ENCODE measurements at places on chromosomes 4 and X.

- DNase-seq: no peak
Measured at GRCh38 chr4:48197643-48198237, 63.7 kb upstream of the TXK start.

- no peak for DNase-seq
Measured at GRCh38 chr4:8435656-8436121, 4.8 kb downstream of the ACOX3 start.

- DNase-seq: peak; percentile 89
Measured at GRCh38 chrX:123803331-123803983, 56.4 kb upstream of the XIAP start.

DNA sequence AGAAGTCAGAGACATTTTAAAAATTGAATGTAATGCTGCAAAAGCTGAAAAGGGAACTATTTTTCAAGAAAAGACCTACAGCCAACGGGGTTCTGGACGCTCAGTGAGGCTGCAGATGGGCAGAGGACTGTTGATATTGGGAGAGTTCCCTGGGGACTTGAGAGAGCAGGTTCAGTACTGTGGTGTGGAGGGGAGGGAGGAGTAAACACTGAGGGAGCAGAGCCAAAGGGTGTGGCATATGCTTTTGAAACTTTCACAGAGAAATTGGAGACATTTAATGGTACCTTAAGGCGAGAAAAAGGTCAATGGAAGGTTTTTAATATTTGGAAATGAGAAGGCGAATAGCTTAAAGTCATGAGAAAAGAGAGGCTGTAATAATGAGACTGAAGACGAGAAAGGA is 62.2 kb upstream of the GPM6A start:
- DNase-seq: no peak

GRCh38 chr4:77797239-77797638 is 21.9 kb downstream of the CNOT6L start:
- DNase-seq: no peak

DNA sequence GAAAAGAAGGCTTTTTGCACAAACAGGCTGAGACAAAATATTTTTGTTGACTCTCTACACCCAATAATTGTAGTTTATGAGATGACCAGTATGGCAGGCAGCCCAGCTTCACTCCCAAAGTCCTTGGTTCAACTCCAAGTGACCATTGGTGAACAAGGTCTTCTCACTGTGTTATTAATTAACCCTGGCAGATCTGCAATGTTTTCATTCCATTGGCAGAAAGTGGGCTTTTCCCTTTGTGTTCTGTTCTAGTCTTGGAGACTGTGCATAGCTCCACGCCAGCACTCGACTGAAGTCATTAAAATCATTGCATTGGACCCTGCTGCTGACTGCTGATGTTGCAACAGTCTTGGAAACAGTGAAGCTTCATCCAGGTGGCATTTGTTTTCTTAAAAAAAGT is 277.3 kb upstream of the HAND2 start:
- no peak for DNase-seq

DNA sequence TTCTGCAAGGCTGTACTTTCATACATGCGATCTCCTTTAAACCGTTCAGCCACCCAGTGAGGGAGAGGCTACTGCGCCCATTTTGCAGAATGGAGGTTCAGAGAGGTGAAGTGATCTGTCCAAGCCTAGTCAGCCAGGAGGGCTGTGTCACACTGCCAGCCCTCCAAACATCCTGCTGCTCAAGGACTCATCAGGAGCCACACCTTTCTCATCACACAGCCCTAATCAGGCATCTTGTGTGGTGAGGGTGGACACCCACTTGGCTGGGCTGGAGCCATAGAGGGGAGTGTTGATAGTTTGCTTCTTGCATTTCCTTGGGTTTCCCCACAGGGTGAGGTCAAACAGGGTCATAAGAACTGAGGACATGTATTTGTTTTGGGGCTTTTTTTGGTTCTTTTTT is 5.4 kb upstream of the CXCR3 start:
- no peak for DNase-seq

DNA sequence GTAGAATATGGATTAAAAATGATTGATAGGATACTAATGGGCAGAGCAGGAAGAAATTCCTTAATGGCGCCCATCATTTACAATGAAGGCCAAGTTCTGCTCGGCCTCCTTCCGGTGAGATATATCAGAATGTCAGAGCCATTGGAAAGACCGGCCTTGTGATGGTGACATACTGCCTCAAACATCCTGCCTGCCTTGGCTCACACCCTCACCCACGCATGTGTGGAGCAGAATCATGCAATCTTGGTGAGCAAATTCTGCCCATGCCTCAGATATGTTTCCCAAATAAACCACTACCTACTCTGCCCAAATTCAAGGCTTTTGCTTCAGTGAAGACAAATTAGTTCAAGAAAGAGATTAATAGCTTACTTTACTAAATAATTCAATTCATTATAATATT is 163.3 kb downstream of the MID1 start:
- DNase-seq: no peak

DNA sequence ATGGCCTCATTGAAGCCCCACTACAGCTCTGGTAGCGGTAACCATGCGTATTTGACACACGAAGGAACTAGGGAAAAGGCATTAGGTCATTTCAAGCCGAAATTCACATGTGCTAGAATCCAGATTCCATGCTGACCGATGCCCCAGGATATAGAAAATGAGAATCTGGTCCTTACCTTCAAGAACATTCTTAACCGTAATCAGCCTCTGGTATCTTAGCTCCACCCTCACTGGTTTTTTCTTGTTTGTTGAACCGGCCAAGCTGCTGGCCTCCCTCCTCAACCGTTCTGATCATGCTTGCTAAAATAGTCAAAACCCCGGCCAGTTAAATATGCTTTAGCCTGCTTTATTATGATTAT is 876 bp downstream of the HPRT1 start:
- DNase-seq: no peak

DNA sequence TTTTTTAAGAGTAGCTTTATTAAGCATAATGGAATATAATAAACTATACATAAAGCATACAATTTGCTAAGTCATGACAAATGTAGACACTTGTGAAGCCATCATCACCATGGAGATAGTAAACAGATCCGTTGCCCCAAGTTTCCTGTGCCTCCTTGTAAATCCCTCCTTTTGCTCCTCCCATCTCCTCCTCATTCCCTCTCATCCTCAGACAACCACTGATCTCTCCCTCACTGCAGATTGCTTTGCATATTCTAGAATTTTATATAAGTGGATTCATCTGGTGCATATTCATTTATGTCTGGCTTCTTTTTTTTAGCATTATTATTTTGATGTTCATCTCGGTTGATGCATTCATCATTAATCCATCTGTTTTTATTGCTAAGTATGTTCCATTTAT is 67.0 kb downstream of the CYTL1 start:
- DNase-seq: no peak

- no peak for DNase-seq
Measured at GRCh38 chr4:108813261-108813660, 50.4 kb upstream of the ETNPPL start.

DNA sequence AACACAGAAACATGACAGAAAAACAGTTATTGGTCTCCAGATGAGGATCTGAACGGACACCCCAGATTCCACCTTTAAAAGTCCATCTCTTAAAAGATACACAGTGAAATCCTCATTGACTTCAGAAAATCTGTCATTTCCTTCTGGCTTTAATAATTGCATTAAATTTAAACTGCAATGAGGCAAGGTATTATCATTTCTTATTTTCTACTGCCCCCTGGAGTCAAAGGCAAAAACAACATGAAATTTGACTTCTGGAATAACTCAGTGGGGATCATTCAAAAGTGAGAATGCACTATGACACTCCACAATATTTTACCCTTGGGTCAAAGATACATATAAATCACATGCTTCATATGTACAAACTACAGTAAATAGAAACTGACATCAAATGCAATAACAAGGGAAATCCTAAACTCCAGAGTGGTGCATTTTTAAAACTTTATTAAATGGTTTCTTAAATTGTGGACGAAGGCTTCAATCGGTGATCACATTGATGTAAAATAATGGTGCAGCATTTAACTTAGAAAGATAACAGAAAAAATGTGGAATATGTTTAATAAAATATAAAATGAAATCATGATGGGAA is 56.4 kb upstream of the SPANXN1 start:
- no peak for DNase-seq

- no peak for DNase-seq
Measured at GRCh38 chr4:55367084-55367722, 21.2 kb downstream of the SRD5A3 start.

- no peak for DNase-seq
Measured at GRCh38 chr4:41142376-41143310, 71.7 kb downstream of the APBB2 start.

DNA sequence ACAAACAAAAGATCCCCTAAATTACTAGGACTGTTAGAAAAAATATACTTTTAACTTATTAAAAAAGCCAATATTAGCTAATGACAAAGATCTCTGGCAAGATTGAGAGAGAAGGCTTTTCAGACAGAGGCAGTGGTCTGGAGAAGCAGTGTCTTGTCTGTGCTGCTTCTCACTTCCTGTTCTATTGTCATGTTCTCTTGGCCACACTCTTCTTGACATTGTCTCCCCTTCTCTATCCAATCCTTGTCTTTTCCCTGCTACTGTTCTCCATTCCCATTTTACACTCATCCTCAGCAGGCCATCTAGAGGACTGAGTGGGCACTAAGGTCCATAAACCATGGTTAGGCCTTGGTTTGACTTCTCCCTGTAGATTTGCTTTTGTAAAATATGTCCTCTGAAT is 14.0 kb upstream of the TAPT1 start:
- DNase-seq: no peak

DNA sequence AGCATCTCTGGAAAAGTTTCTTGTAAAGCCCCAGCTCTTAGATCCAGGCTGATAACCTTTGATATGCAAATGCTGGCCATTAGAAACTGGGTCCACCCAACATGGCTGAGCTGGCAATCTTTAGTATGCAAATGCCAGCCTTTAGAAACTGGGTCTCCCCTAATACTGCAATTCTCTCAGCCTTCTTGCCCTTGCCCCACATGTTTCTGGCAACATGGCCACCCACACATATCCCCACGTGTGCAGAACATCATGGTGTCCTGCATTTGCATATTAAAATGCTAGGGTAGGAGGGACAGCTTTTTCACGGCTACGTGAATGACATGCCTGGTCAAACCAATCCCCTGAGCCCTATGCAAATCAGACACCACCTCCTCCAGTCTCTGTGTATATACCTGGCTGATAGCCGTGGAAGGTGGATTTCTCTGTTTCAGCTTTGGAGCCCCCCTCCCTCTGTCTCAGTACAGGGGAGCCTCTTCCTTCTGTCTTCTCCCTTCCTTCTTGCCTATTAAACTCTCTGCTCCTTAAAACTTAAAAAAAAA is 344.0 kb upstream of the NWD2 start:
- no peak for DNase-seq

GRCh38 chr4:26889356-26889755 is 28.7 kb downstream of the STIM2 start:
- DNase-seq: no peak

GRCh38 chr4:187271848-187272247 is 548.2 kb upstream of the FAT1 start:
- no peak for DNase-seq

DNA sequence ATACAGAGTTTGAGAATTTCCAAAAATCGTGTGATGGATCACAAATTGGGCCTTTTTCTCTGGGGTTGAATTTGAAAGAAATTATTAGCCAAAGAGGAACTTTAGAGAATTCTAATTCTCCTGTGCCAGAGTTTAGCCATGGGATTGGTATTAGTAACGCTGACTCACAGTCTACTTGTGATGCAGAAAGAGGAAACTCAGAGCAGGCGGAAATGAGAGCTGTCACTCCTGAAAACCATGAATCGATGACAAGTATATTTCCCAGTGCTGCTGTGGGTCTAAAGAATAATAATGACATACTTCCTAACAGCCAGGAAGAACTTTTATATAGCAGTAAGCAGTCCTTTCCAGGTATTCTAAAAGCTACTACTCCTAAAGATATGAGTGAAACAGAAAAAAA is 64.9 kb downstream of the N4BP2 start:
- DNase-seq: no peak

- no peak for DNase-seq
Measured at GRCh38 chrX:7435822-7436221, 287.9 kb upstream of the PUDP start.

DNA sequence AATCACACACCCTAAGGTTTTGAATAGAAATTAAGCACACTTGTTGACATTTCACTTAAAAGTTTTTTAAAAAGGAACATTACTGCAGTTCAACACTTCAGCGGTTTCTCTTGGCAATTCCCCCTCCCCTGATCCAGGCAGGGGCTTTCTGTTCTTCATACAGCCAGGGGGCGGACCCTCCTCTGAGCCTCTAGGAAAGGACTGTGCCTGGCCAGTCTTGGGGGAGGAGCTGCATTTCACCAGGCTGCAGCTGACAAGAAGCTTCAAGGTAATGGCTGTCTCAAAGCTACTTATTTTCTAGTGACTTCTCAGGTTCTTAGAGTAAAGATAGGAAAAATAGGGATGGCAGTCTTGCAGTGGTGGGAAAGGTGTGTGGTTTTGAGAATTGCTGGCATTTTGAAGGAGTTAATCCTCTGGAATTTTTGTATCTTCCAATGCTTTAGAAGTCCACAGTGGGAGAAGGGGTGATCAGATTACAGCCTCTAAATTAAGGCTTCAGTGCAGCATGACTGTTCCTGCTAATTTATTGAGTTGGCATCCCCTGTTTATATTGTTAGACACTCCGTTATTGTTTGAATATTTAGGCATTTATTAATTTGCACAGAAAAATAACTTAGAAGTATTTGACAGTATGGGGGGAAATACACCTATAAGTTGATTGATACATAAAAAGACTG is 33.5 kb downstream of the PWWP3B start:
- no peak for DNase-seq

DNA sequence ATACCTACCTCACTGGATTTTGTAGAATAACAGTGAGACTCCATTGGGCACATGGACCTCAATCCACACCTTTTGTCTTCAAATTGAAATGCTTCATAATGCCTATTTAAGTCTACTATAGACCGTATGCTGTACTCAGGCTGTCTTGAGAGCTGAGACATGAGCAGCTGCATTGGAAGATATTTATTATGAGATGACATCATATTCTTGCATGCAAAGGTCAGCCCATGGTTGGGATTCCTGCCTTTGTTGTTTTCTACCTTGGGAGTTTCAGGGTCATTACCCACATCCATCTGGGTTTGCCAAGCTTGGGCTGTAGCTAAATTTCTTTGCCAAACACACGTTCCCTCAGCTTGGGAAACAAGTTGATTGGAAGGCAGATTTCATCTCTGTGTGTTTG is 33.2 kb upstream of the MAMLD1 start:
- no peak for DNase-seq
